Activated naive CD8-positive, alpha-beta T cell treated with anti-CD3 and anti-CD28 coated beads, Interleukin-2, amount 50 U/mL, for 16 hours (primary cell): ENCODE measurements at places on chromosomes 12 and 14.
A peak's percentile ranks its signal among the peaks of the same experiment; 100 is the strongest.

- DNase-seq, result no peak
Observed at GRCh38 chr14:58738876-58739275, 101.1 kb downstream of the DACT1 start.

GRCh38 chr12:28948685-28949084 lies 200.4 kb upstream of the FAR2 start:
- no peak for DNase-seq

- no peak for DNase-seq
Observed at GRCh38 chr12:53489242-53489864, 9.9 kb downstream of the MAP3K12 start.

DNA sequence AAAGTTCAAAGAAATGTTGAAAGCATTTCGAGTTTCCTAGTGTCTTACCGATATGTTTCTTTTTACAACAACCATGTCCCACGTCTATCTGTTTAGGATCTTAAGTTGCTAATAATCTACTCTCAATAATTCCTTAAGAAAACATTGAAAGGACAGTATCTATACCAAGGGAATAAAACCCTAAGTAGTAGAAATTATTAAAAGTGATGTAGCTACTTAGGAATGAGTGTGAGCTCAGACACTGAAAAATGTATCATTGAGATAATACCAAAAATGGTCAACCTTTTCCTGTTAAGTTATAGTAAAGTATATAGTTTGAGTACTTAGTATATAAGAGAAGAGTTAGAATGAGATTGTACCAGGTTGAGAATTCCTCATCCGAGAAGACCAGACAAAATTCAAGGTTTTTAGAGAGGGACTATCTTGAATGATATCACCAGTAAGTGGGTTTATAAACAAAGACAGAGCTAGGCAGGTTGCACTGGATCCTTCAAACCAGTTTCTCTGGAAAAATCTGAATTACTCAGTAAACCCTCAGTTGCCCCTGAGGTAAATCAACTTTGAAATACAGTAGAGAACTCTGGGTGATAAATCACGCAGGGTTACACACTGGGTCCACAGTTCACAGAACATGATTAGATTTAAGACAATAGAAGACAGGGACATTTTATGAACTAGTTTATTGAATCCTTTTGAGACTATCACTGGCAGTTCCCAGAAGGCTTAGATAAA lies 96.8 kb downstream of the ERGIC2 start:
- DNase-seq, result no peak

- no peak for DNase-seq
Observed at GRCh38 chr12:27667540-27667939, 28.7 kb upstream of the REP15 start.

- no peak for DNase-seq
Observed at GRCh38 chr12:3034067-3034750, 43.0 kb upstream of the TSPAN9 start.

DNA sequence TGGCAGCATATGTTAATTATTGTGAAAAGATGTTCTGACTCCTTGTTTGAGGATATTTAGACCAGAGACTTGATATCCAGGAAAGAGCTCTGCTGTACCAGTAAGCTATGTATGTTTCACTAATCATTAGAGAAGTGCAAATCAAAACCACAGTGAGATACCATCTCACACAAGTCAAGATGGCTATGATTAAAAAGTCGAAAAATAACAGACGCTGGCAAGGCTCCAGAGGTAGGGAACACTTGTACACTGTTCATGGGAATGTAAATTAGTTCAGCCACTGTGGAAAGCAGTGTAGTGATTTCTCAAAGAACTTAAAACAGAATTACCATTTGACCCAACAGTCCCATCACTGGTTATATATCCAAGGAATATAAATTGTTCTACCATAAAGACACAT lies 171.6 kb downstream of the DPY19L2 start:
- no peak for DNase-seq

DNA sequence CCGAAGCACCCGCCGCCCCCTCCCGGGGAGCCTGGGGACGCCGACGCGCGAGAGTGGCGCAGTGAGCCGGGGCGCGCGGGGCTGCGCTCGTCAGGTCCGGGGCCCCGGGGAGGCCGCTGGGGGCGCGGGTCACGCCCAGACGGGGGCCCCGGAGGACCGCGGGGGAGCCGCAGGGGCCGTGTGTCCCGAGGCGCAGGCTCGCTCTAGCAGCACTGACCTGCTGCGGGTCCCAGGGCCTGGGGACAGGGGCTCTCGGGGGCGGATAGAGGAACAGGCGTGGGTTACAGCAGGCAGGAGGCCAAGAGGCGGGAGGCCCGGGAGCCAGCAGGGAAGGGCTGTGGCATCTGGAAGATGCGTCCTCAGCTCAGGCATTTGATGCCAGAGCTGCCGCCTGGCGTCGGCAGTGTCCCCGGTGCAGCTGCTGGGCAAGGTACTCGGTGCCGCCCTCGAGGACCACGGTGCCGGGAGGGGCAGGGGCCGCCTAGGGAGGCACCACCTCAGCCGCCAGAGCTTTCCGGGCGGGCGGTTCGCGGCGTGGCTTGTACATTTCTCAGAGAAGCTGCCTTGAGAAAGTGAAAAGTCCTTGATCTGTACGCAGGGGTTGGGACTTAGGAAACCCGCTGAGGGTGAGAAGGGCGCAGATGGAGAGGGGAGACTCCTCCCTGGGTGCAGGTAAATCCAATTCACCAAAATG lies 1.2 kb downstream of the WNT5B start:
- no peak for DNase-seq

DNA sequence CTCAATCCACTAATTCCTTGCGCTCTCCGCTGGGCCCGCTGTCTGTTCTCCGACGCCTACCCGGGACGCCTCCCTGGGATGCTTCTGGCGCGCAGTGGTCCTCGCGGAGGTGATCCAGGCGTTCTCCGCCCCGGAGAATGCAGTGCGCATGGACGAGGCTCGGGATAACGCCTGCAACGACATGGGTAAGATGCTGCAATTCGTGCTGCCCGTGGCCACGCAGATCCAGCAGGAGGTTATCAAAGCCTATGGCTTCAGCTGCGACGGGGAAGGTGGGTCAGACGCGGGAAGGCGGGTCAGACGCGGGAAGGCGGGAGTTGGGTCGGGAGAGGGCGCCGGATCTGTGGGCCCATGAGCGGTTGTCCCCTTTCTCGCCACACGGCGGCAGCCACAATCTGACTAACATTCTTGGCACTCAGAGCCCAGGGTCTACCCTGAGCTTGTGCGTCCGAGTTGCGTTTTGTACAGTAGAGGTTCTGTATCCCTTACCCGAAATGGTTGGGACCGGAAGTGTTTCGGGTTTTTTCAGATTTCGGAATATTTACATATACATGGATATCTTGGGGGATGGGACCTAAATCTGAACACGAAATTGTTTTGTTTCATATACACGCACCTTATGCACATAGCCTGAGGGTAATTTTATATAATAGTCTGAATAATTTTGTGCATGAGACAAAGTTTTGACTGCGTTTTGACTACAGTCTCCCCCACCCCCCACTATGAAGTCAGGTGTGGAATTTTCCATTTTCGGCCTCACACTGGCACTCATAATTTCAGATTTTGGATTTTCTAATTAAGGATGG lies 762 bp downstream of the C12orf57 start:
- DNase-seq, result peak; percentile 64

DNA sequence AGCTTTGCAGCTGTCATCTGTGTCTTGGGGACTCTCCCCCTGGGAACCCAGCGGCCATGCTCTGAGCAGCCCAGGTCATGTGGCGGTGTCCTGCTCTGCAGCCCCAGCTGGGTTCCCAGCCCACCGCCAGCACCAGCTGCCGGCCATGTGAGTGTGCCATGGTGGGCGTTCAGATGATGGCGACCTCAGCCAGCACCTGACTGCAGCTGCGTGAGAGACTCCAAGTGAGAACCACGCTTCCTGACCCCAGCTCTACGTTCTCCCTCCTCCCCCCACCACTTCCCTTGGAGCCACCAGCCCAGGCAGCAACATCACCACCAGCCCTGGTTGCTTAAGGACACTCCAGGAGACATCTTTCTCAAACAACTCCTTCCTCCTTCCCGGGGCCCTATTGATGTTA lies 68.8 kb downstream of the SLC24A4 start:
- DNase-seq, result no peak

GRCh38 chr12:69880571-69880970 lies 55.5 kb downstream of the MYRFL start:
- DNase-seq, result no peak

- no peak for DNase-seq
Observed at GRCh38 chr14:59015482-59015881, 173.0 kb upstream of the DAAM1 start.

- no peak for DNase-seq
Observed at GRCh38 chr14:90301668-90302090, 30.1 kb downstream of the NRDE2 start.

DNA sequence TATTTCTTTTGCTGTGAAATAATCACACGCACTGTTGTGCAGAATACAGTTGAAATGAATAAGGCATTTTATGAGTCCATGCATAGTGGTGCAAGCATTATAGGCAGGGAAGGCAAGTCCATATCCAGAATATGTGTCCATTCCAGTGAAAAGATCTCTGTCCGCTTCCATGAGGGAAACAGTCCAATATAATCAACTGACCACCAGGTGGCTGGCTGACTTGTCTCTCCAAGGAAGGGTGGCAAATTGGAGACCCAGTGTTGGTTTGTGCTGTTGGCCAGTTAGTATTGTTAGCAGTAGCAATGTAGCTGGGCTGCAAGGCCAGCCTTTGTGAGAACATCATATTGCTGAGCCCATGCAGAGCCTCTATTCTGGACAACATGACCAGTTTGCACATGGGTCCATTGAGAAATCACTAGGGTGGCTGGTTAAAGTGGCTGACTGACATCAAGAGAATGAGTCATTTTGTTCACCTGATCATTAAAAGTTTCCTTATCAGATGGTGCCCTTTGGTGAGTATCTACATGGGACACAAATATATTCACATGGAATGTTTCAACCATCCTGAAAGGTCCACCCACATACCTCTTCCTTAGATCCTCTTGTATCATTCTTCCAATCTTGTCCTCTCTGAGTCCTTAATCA lies 17.3 kb upstream of the YAF2 start:
- no peak for DNase-seq

- DNase-seq, result no peak
Observed at GRCh38 chr12:78343657-78344056, 513.0 kb downstream of the NAV3 start.

DNA sequence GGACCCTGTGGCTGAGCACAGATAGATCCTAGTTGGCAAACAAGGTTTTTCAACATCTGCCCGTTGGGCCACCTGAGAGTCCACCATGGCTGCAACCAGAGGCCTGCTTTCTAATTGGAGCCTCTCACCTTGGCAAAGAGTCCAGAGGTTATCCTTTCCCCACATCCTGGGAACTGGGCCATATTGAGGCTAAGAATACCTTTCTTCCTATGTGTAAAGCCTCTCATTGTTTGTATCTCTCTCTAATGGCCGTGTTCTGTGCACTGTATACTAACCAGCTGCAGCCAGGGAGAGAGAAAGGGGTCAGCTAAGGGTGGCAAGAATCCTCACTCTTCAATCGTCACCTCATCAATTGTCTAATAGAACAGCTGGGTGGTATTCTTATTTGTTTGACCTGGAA lies 79.1 kb upstream of the ST8SIA1 start:
- DNase-seq, result no peak

DNA sequence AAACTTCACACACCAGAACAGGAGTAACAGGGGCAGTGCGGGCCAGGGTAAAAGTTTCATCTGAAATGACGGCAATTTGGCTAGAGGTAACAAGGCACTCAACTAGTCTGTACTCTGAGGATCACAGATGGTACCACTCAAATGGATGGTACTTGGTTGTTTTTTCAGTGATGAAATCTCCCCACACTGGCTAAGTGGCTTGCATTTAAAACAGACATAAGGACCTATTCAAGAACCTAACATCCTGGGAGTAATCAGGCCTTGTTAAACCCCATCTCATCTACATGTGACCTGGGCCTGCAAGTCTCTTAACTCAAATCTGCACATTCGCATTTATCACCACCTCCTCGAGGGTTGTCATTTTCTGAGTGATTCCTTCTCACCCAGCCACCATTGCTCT lies 90.8 kb downstream of the PRKAB1 start:
- DNase-seq, result no peak

- no peak for DNase-seq
Observed at GRCh38 chr12:97309921-97310320, 152.7 kb upstream of the RMST start.

- no peak for DNase-seq
Observed at GRCh38 chr12:6871052-6871957, 1.8 kb downstream of the SPSB2 start.

DNA sequence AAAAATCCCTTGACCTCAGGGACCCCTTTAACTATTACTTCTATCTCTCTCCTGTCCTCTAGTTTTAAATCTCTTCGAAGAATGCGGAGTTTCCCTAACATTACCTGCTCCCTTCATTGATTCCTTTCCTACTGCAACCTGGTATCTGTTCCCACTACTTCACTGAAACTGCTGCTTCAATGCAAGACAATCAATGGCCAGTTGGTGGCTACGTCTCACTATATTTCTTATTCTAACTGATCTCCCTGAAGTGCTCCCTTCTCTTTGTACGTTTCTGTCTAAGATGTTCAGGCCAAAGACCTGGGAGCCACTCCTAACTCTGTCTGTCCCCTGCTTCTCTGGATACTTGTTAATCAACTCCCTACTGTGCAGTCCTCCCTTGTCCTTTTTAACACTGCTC lies 10.3 kb upstream of the KCNA1 start:
- no peak for DNase-seq

GRCh38 chr12:110639336-110640141 lies 25.6 kb downstream of the TCTN1 start:
- DNase-seq, result no peak

DNA sequence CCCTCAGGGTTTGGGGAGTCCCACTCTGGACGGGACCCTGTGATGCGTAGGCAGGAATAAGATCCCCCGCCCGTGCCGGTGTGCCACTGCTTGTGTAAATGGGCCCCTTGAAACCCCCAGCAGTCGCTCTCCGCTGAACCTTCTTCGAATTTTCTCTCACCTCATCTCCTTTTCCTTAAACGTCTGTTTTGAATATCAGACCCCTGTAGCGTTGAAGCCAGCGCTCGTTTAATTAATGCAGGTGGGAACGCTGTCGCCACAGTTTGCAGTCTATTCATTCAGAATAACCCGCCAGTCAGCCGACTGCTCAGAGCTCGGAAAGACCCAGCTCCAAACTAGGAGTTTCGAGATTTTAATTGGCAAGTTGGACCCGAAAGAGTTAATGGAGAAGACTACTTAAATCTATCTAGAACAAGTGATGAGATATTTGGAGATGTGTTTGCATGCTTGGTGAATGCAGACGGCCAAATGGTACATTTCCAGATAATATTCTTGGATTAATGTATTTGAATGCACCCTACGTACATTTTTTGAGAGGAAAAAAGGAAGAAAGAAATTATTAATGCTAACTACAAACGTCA lies 739 bp upstream of the PPP2R5E start:
- no peak for DNase-seq

- DNase-seq, result no peak
Observed at GRCh38 chr14:23697680-23698079, 61.5 kb downstream of the DHRS2 start.

GRCh38 chr14:70905301-70905700 lies 2.0 kb upstream of the PCNX1 start:
- DNase-seq, result no peak

- DNase-seq, result no peak
Observed at GRCh38 chr12:68403296-68403695, 71.1 kb upstream of the MDM1 start.

- no peak for DNase-seq
Observed at GRCh38 chr12:105106621-105107020, 910 bp upstream of the WASHC4 start.

- DNase-seq, result no peak
Observed at GRCh38 chr14:38910092-38910491, 192.9 kb downstream of the SEC23A start.
